ENCODE measurements at places on chromosomes 6 and 20.

DNA sequence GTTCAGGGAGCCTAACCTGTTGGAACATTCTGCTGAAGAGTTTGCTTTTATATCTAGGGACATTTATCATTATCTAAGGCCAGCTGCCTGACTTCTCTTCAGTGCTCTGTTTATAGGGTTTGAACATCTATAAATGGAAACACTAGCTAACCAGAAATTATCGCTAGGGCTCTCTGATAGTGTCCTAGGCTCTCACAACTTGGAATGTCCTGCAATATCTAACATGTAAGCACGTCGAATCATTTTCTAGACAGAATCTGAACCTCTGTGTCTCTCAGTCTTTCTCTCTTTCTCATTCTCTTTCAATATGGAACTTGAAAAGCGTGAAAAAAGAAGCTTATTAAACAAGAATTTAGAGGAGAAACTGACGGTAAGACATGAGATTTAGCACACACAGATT is 92.5 kb upstream of the MLIP start:
- no peak for DNase-seq

- no peak for DNase-seq
Observed at GRCh38 chr20:53935344-53936084, 134.9 kb downstream of the BCAS1 start.

DNA sequence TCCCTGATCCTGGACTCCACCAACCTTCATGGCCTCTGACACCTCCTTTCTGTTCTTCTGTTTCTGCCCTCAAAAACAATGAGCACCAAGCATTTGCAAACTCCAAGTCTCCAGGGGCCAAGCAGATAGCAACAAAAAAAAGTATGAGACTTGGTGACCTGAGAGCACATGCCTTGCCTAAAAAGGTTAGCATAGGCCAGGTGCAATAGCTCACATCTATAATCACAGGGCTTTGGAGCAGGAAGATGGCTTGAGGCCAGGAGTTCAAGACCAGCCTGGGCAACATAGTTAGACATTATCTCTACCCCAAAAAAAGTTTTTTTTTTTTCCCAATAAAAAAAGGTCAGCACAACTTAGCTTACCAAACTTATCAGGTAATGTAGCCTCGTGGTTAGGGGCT is 13.7 kb upstream of the HM13 start:
- DNase-seq = no peak

DNA sequence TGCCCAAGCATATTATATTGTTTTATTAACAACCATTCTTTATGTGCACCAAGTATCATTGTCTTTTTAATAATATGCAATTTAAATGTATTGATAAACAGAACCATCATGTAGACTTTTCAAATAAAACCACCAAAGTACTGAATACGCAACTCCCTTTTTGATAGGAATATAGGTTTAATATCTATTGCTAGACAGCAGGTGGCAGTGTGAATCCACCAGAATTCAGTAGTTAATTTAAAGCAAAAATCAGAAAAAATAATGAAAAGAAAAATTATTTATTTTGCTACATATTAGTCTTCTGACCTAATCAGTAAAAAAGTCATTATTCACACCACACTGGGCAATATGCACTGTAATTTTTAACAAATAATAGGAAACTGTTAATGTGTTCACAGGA is 143.7 kb downstream of the KLHL32 start:
- no peak for DNase-seq

DNA sequence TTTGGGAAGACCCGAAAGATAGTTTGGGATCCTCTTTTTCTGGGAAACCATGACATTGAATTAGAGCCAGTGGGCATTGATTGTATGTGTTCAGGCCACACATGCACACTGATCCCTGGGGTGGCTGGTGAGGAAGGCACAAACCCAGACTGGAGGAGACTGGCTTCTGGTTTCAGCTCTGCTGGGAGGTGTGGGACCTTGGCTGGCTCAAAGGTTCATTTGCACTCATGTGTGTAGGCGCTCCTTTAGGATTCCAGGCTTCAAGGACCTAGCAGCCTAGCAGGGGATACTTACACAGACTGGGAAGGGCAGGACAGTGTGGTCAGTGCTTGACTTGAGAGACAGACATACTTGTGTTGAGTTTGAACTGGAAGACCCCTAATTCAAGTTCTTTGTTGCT is 7.2 kb downstream of the RIN2 start:
- no peak for DNase-seq

GRCh38 chr6:21026576-21027273 is 492.5 kb downstream of the CDKAL1 start:
- DNase-seq = no peak

DNA sequence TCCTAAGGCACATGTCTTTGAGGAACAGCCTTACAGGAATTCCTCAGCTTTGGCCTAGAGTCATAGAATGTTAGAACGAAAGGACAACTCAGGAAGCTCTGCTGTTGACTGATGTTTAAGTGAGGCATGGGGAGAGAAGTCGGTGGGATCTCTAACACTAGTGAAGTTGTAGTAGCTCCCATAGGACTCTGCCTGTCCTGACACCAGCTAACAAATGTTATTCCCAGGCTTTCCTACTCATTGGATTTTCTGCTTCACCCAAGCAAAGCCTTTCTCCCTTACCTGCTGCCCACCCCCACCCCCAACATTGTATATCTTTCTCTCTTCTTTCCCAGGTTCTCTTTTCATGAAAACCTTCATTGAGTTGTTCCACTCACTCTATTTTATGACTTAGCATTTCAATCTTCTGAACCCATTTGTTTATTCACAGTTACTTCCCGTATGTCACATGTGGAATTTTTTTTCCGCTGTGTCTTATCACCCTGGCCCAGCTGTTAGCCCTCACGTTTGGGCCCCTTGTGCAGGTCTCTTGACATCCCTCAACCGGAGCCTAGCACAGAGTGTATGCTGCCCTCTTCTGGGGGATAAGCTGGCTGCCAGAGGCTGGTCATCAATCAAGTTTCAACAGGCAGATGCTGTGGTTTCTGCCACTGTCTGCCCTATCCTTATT is 39.2 kb upstream of the RNF8 start:
- DNase-seq = no peak

- no peak for DNase-seq
Observed at GRCh38 chr20:24488800-24489175, 19.4 kb downstream of the SYNDIG1 start.

DNA sequence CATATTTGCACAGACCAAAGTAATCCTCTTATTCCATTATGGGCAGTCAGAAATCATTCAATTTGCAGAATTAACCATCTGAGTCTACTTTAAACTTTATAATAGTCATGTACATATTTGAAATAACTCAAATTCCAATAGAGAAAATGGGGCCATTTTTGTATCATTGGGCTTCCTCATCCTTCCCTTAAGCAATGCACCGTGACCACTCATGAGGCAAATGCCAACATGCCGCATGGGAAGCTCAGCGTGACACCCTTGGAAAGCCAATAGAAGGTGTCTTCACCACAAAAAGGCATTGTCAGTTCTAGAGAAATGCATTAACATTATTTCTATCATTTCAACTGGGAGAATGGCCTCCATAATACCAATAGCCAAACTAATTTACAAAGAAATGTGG is 38.5 kb downstream of the SIM1 start:
- no peak for DNase-seq

GRCh38 chr6:121319112-121319553 is 15.1 kb downstream of the TBC1D32 start:
- no peak for DNase-seq

DNA sequence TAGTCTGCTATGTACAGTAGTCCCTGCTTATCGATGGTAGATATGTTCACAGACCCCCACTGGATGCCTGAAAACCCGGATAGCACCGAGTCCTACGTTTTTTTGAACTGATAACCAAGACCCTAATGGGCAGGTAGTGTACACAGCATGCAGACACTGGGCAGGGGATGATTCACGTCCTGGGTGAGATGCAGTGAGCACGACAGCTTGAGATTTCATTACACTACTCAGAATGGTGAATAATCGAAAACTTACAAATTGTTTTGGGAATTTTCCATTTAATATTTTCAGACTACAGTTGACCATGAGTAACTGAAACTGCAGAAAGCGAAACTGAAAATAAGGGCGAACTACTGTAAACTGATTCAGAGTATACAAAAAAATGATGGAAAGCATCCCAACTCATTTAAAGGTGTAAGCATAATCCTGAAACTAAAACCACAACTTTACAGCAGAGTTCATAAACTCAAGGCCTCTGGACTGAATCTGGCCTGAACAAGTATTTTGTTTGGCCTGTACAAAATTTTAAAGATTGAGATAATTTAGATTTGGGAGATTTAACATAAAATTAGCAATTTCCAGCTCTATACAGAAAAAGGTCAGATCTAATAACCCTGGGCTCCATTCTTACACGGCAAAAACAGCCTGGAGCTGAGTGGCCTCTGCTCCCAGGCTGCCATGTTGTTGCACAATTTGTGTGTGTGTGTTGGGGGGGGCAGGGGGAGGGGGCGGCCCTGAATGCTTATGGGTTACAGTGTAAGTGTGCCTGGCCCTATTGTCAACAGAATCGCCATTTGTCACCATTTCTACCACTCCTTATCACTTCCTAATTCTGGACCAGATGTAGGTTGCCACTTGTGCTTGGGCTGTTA is 34.9 kb downstream of the RNF24 start:
- DNase-seq = no peak

DNA sequence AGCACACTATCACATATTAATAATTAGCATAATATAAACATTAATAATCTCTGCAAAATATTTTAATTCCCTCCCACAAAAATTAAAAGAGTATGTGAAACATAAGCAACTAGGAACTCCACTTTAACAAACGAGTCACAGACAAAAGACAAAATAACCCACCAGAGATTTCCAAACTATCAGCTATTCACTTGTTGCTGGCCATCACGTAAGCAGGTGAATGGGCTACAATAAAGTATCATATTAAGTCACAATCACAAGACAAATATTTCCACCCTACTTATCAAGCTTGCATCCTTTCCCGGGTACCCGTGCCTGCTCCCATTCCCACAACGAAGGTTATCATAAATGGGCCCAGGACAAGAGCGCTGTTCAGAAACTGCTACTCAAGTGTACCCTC is 2.5 kb downstream of the HDAC2 start:
- no peak for DNase-seq

GRCh38 chr6:102848210-102848609 is 1454.7 kb downstream of the GRIK2 start:
- DNase-seq = no peak

- no peak for DNase-seq
Observed at GRCh38 chr6:819122-819521, 126.2 kb upstream of the EXOC2 start.

- DNase-seq = no peak
Observed at GRCh38 chr6:21390532-21391213, 202.9 kb upstream of the SOX4 start.

- DNase-seq = no peak
Observed at GRCh38 chr6:47380251-47380650, 70.5 kb upstream of the TNFRSF21 start.

DNA sequence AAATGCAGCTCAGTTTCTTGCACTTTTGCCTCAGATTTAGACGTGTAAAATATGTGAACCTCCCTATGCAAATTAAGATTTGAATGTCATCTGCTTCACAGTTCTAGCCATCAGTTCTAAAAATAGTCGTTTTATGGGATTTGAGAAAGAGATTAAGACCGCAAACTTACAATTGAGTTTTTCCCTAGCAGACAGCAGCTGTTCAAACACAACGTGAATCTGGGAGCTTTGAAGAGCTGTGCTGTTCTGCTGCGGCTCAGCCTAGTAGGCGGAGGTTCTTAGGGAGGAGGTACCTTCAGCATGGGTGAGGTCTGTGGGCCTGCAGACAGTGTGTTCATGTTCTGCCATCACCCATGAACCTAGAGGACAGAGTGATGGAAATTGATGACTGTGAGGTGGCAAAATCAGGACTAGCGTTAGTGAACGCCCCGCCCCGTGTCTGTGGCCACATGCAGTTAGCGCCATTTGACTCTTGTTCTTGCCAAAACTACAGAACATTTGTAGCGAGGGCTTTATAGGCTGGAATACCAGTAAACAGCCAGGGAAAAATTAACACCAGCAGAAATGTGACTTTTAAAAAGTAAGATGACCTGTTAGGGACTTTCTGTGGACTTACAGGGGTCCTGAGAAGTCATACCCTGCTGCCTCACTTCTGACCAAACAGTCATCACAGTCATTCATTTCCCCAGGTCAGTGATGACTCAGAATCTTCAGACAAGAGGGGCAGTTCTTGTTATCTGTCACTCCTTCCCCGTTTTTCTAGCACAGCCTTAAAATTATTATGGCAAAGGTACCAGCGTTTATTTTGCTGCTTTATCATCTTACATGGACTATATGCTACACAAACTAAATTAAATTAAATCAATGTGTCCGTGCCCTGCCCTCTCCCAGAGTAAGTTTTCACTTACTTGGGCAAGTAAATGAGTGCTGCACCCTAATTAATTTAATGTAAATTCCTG is 84.3 kb upstream of the TMEM181 start:
- no peak for DNase-seq

DNA sequence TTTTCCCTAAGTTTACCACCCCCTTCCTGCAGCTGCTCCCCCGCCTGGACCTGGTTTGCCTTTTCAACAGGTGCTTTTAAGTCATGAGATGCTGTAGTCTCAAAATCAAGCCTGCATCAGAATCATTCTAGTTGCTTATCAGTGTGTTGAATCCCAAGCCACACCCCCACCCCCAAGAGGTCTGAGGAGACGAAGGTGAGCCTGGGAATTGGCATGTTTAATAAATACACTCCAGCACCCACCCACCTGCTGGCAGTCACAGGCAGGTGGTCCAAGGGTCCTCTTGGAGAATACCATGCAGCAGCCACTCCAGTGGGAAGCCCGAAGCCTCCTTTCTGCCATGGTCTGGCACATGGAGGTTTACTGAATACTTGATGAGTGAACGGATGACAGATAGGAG is 1.1 kb upstream of the ADIG start:
- DNase-seq = no peak

DNA sequence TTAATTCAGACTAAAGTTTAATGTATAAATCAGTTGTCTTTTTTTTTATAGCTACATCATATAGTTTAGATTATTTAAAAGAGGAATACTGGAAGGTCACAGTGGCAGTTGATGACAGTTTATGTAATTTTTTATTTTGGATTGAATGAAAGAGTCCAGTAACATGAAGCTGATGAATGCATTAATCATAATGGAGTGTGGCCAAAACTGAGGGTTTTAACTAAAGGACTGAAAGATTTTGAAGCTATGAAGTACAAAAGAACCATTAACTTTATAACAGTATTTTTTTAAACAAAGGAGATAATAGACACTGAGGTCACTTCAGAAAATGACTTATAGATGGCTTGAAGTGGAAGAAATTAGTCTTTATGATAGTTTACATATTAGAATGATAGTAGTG is 41.3 kb downstream of the TRMT11 start:
- DNase-seq = no peak

DNA sequence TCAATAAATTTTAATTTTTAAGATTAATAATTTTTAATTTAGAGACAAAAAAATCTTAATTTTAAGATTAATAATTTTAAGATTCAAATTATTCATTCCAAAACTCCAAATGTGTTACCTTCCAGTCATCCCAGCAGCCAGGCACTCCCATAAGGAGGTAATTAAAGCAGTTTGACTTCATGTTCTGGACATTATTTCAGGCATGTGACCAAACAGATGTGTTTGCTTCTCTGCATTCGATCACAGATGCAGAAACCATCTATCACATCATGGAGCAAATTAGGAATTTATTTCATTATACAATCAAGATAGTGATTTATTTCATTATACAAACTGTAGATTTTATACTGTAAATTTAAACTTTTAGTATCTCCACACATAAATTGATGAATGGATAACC is 150.3 kb downstream of the AKAP7 start:
- DNase-seq = no peak

- DNase-seq = no peak
Observed at GRCh38 chr6:25927756-25928216, 2.7 kb downstream of the SLC17A2 start.

Measured in stimulated activated CD8-positive, alpha-beta memory T cell treated with anti-CD3 and anti-CD28 coated beads, Interleukin-15, amount 100 ng/mL, for 24 hours (primary cell).